ENCODE measurements at places on chromosomes 6 and 20.

DNA sequence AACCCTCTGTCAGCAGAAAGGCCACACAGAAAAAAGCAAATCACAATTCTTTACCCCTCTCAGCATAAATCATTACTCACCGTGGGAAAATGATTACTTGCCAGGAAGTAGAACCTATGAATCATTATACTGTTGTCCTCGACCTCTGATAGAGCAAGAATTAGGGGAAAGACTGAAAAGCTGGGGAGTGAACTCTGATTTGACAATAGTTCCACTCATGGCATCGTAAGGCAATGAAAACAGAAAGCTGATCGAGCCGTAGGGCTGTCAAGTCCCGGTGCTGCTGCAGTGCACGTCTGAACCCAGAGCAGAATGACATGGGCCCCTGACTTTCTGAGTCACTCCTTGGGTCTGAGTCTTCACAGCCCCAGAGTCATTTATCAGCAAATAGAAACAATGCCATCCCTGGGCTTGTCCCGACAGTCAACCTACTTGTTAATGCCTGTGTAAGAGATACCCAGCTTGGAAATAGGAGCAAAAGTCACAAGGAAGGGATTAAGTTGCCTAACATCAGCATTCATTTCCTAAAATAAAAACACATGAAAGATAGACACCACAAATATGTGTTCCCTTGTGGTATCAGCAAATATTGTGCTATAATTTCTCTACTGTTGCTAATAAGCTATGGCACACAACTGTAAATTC is 224.8 kb upstream of the MARCKS start:
- peak; percentile 54 for DNase-seq

GRCh38 chr6:163327165-163327880 is 87.2 kb upstream of the QKI start:
- DNase-seq, result no peak

GRCh38 chr20:40499391-40499790 is 189.6 kb downstream of the MAFB start:
- no peak for DNase-seq

DNA sequence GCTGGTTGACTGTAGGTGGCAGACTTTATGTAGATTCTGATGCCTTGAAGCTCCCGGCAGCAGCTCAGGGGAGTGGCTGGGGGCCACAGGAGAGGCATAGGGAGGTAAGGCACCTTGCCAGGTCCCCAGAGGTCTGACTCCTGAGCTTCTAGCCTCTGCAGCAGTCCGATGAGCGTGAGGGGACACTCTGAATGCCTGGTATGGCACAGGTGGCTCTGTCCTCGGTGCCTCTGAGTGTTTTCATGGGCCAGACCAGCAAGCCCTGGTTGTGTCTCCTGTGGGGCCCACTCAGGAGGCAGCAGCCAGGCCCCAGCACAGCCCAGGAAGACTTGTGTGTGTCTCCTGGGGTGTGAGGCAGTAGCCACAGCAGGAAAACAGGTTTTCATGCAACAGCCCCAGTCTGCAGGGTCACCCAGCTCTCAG is 39.7 kb upstream of the IRF4 start:
- DNase-seq, result no peak

- DNase-seq, result no peak
Observed at GRCh38 chr6:164208371-164208770, 793.9 kb downstream of the QKI start.

GRCh38 chr20:36145877-36146707 is 8.4 kb upstream of the EPB41L1 start:
- DNase-seq, result no peak

DNA sequence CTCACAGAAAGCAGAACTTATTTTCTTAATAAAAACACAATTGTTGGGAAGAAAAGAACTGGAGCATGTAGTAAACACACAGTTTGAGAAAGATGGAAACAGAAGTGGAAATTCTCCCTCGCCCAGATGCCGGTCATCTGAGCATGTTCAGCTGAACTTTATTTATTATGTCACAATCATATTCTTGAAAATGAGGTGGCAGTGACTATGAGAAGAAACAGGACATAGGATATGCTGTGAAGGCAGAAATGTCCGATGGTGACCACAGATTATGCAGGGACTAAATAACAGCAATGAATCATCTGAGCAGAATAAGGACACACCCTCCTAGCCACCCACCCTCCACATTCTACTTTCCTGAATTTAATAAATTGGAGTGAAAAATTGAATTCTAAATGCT is 425.3 kb upstream of the NOX3 start:
- DNase-seq, result no peak

GRCh38 chr20:63653041-63653973 is at the start of gene STMN3:
STMN3 (minus strand) TSS chr20:63653424; CDS start chr20:63653345, 79 bp downstream.
- peak; percentile 83 for DNase-seq

GRCh38 chr6:13295576-13295975 is 32.8 kb downstream of the TBC1D7 start:
- no peak for DNase-seq

Measured in transverse colon (tissue), 4 donors.